Effector memory CD4-positive, alpha-beta T cell (primary cell): ENCODE measurements at places on chromosomes 7 and 10.

DNA sequence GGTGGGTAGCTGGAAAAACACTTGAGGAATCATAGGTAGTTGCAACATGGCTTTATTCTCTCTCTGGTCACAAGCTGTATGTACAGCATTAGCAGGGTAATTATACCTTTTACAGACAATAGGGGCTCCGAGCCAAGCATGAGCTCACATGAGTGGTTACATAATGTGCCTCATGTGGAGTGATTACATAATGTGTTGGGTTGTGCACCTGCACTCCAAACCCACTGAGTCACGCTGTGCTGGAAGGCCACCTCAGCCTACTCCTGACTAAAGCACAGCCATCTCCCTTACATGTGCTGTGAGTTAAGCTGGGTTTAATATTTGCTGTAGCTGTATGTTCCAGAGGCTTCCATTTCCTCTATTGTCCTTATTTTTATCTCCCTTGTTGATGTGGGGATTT lies 348.7 kb upstream of the SEMA3C start:
- H3K36me3 ChIP-seq = no peaks in the 10 kb centered on the region
- no peaks in the 10 kb centered on the region for H3K4me1 ChIP-seq
- no peaks in the 10 kb centered on the region for H3K27me3 ChIP-seq

DNA sequence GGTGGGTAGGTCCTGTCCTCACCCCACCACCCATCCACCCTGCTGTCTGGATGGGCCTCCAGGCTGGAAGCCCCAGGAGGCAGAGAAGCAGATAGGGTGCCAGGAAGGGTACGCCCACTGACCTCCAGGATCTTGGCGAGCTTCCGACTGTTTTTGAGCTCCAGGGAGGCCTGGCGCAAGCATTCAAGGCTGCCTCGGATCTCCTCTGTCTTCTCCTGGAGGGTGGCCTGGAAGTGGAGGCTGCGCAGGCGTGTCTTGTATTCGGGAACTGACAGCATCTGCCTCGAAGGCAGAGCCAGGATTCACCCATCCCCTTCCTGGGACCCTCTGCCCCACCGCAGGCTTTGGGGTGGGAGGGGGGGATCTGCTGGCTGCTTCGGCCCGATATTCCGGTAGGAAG lies 48.4 kb downstream of the GRID2IP start:
- no peak for DNase-seq
- H3K4me3 ChIP-seq = no peak overlapping the region

DNA sequence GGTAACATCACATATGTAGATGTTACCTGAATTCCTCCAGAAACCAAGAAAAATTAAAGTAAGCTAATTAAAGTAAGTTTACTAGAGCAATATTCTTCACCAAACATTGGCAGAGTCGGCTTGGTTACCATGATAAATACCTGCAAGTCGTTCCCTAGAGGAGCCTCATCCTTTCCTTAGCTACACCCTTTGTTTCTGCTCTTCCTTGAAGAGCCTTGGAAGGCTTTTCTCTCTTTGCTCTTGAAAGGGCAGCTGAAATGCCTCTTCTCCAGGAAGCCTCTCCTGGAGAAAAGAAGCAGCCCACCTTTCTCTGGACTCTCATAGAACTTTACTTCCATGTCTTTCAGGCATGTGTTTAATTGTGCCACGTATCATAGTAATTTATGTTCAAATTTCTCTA lies 34.9 kb upstream of the CALD1 start:
- H3K27me3 ChIP-seq = no peaks in the 10 kb centered on the region
- no peak overlapping the region for H3K4me3 ChIP-seq
- no peaks in the 10 kb centered on the region for H3K36me3 ChIP-seq
- no peak for DNase-seq
- H3K4me1 ChIP-seq = no peaks in the 10 kb centered on the region

GRCh38 chr10:58350023-58350422 lies 15.2 kb downstream of the UBE2D1 start:
- H3K27ac ChIP-seq = no peak overlapping the region
- no peak overlapping the region for H3K4me3 ChIP-seq
- H3K36me3 ChIP-seq = no peaks in the 10 kb centered on the region
- DNase-seq = no peak
- no peaks in the 10 kb centered on the region for H3K27me3 ChIP-seq
- H3K4me1 ChIP-seq = no peaks in the 10 kb centered on the region

GRCh38 chr10:113453351-113453750 lies 99.5 kb upstream of the HABP2 start:
- no peak overlapping the region for H3K4me3 ChIP-seq
- no peak overlapping the region for H3K27ac ChIP-seq
- no peaks in the 10 kb centered on the region for H3K4me1 ChIP-seq

- H3K27me3 ChIP-seq = no peaks in the 10 kb centered on the region
- H3K36me3 ChIP-seq = no peaks in the 10 kb centered on the region
- DNase-seq = no peak
- H3K27ac ChIP-seq = no peak overlapping the region
Measured at GRCh38 chr7:148286150-148286549, 304.4 kb upstream of the C7orf33 start.

- no peak overlapping the region for H3K4me3 ChIP-seq
- no peaks in the 10 kb centered on the region for H3K27me3 ChIP-seq
- no peak overlapping the region for H3K27ac ChIP-seq
- H3K4me1 ChIP-seq = no peaks in the 10 kb centered on the region
Measured at GRCh38 chr7:95335093-95335492, 10.8 kb upstream of the PON1 start.

GRCh38 chr7:110922906-110923305 lies 168.0 kb upstream of the LRRN3 start:
- no peaks in the 10 kb centered on the region for H3K36me3 ChIP-seq
- no peak overlapping the region for H3K27ac ChIP-seq
- no peaks in the 10 kb centered on the region for H3K27me3 ChIP-seq
- no peak for DNase-seq

DNA sequence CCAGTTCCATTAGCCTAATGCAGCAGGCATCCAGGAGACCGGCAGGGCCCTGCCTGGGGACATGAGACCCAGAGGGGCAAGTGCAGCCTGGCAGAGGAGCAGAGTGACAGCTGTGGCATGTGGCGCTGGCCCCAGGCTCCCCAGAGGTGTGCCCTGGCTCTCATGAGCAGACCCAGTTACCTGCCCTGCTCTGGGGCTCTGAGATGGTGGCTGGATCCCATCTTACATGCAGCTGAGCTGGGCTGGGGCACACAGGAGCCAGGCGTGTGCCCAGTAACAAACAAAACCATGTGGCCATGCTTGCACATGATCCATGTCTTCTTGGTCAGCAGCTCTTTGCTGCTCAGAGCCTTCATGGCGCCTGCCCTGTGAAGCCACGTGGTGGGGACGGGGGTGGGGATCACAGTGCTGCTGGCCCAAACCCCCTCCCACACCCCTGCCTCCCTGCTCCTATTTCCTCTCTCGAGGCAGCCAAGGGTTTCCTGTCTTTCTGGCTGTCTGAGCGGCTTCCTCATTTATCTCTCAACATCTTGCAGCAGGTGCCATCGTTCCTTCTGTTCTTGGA lies 40.3 kb upstream of the GTF2I start:
- peaks cover 10% of the 10 kb centered on the region for H3K4me1 ChIP-seq
- DNase-seq = no peak
- no peaks in the 10 kb centered on the region for H3K36me3 ChIP-seq
- H3K27me3 ChIP-seq = no peaks in the 10 kb centered on the region

- H3K4me3 ChIP-seq = no peak overlapping the region
- no peak for DNase-seq
- no peak overlapping the region for H3K27ac ChIP-seq
Measured at GRCh38 chr7:151304856-151305255, 36.8 kb upstream of the NUB1 start.

DNA sequence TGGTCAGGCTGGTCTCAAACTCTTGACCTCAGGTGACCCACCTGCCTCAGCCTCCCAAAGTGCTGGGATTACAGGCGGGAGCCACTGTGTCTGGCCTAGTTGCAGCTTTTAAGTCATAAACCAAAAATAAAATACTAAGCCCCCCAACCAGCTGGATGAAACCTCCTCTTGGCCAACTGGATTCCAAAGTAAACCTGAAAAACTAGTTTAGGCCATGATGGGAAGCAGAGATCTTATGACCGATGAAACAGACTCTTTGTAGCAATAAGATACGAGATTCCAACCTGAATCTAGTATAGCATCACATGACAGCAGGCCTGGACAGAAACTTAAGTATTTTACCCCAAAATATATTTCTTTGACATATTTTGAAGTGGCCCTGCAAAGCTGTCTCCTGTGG lies 9.1 kb upstream of the MCM10 start:
- no peaks in the 10 kb centered on the region for H3K4me1 ChIP-seq
- no peaks in the 10 kb centered on the region for H3K36me3 ChIP-seq
- H3K27ac ChIP-seq = no peak overlapping the region
- H3K4me3 ChIP-seq = no peak overlapping the region

DNA sequence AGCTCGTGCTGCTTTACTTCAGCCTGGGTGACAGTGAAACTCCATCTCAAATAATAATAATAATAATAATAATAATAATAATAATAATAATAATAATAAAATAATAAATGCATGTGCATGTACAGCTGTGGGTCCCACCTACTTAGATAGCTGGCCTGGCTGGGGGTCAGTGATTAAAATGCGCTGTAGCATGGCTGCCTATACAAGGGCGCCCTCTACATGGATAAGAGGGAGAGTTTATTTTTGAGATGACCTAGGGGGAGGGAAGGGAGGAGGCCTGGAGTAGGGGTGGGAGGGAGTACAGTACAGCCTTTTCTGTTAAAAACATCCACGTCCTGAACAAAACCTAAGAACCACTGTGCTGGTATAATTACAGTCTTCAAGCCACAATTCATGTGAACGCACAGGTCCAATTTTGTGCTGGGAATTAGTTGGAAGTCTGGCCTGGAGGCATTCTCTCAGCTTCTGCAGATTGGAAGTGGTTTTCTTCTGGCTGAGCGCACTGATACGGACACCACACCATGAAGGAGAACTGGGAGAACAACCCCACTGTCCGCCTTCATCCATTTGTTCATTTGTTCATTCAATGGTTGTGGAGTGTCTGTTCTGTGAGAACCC lies 146.5 kb downstream of the TMEM178B start:
- no peaks in the 10 kb centered on the region for H3K27me3 ChIP-seq
- DNase-seq = no peak
- H3K36me3 ChIP-seq = no peaks in the 10 kb centered on the region
- no peak overlapping the region for H3K27ac ChIP-seq

- H3K4me3 ChIP-seq = no peak overlapping the region
- no peaks in the 10 kb centered on the region for H3K27me3 ChIP-seq
- no peak for DNase-seq
- H3K27ac ChIP-seq = no peak overlapping the region
- H3K4me1 ChIP-seq = no peaks in the 10 kb centered on the region
Measured at GRCh38 chr10:121369616-121370015, 228.6 kb downstream of the FGFR2 start.

DNA sequence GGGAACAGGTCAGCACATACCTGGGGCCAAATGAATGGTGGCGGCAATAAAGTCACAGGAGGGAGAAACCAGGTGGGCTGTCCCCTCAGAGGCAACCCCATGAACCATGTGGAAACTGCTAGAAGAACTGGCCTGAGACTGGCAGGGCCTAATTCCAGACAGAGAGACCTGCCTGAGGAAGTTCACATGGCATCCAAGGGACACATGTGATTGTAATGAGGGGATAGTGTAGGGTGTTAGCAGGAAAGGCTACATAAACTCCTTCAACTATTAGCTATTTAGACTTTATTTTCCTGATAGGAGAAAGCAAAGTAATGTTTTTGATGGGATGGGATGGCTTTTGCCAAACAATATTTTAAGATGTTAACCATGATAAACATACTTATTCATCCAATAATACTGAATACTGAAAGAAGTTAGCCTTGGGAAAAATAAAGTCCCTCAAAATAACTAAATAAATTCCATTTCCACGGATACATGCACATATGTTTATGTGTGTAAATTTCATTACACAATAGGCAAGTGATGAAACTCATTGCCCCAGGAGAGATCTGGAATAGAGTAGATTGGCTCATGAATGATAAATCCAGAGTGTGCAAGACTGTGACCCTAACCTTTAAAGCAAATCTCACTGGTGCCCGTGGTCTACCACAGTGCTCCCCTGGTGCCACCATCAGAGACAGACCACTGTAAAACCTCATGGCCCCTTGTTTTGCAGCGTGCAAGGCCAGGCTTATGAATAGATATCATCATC lies 137.0 kb downstream of the NRF1 start:
- H3K4me1 ChIP-seq = no peaks in the 10 kb centered on the region
- H3K36me3 ChIP-seq = peaks cover 9% of the 10 kb centered on the region
- H3K27ac ChIP-seq = no peak overlapping the region
- H3K4me3 ChIP-seq = no peak overlapping the region
- no peak for DNase-seq
- H3K27me3 ChIP-seq = no peaks in the 10 kb centered on the region

DNA sequence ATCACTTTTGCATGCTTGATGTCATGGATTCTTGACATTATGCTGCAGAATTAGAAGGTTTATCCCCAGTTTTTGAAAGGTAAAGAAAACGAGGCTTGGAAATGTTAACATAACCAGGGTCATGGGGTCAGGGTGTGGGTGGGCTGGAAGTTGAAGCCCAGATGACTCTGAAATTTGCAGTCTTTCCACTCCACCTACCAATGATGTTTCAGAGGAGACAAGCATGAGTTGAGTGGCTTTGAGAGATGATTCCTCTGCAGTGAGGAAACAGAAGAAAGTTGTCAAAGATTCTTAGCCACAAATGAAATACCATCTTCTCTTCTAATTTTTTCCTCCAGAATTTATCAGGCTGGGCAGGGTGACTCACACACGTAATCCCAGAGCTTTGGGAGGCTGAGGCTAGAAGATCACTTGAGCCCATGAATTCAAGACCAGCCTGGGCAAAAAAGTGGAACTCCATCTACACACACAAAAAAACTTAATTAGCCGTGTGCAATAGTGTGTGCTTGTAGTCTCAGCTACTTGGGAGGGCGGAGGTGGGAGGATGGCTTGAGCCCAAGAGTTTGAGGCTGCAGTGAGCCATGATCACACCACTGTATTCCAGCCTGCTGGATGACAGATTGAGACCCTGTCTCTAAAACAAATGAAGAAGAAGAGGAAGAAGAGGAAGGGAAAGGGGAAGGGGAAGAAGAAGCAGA lies 239.1 kb upstream of the AUTS2 start:
- no peak overlapping the region for H3K4me3 ChIP-seq
- no peaks in the 10 kb centered on the region for H3K27me3 ChIP-seq
- no peak for DNase-seq

- no peak for DNase-seq
- no peak overlapping the region for H3K27ac ChIP-seq
- H3K4me3 ChIP-seq = peak overlapping the region; percentile 44
- H3K36me3 ChIP-seq = no peaks in the 10 kb centered on the region
Measured at GRCh38 chr10:99233689-99234037, 2.0 kb downstream of the HPSE2 start.

GRCh38 chr7:76383089-76383944 lies 24.5 kb upstream of the YWHAG start:
- no peaks in the 10 kb centered on the region for H3K27me3 ChIP-seq
- H3K27ac ChIP-seq = no peak overlapping the region
- DNase-seq = no peak
- H3K4me3 ChIP-seq = no peak overlapping the region
- H3K4me1 ChIP-seq = peaks cover 4% of the 10 kb centered on the region

- no peak overlapping the region for H3K4me3 ChIP-seq
- H3K4me1 ChIP-seq = no peaks in the 10 kb centered on the region
- no peaks in the 10 kb centered on the region for H3K36me3 ChIP-seq
Measured at GRCh38 chr10:132926070-132926469, 16.3 kb downstream of the CFAP46 start.

- DNase-seq = no peak
- H3K27me3 ChIP-seq = no peaks in the 10 kb centered on the region
- peak overlapping the region; percentile 55 for H3K27ac ChIP-seq
- no peak overlapping the region for H3K4me3 ChIP-seq
- H3K36me3 ChIP-seq = no peaks in the 10 kb centered on the region
Measured at GRCh38 chr7:142481548-142481947, 223.7 kb upstream of the PRSS58 start.

- DNase-seq = no peak
- H3K4me1 ChIP-seq = no peaks in the 10 kb centered on the region
- H3K27ac ChIP-seq = no peak overlapping the region
- no peak overlapping the region for H3K4me3 ChIP-seq
Measured at GRCh38 chr7:23655433-23655832, 24.6 kb upstream of the FAM221A start.

GRCh38 chr7:88480271-88480670 lies 173.6 kb upstream of the STEAP4 start:
- DNase-seq = no peak
- no peak overlapping the region for H3K4me3 ChIP-seq
